Hematopoietic multipotent progenitor cell treated with erythropoietin and hydrocortisone succinate and interleukin-3 and kit ligand, for 15 days (in vitro differentiated cells): ENCODE measurements at places on chromosomes 12 and 14.

- DNase-seq, result no peak
These were observed 22.9 kb upstream of the TCL1B start for GRCh38 chr14:95663226-95663797.

- no peak for DNase-seq
These were observed 6.8 kb downstream of the CCDC198 start for GRCh38 chr14:57486767-57487379.

DNA sequence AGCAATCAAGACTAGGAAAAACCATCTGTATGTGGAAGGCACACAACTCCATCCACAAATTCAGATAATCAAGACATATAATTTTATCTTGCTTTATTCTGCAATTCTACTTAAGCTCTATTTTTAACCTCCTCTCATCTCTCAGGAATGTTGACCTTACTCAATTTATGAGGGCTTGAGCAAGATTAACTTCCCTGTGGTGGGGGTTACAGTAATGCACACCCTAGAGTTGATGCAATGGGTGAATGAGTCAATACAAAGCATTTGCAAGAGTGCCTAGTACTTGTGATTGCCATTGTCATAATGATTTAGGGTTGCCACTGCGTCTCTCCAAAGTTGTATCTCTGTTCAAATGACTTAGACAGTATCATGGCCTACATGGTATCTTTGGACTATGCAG is 1598.4 kb upstream of the TMEM132C start:
- DNase-seq, result no peak

DNA sequence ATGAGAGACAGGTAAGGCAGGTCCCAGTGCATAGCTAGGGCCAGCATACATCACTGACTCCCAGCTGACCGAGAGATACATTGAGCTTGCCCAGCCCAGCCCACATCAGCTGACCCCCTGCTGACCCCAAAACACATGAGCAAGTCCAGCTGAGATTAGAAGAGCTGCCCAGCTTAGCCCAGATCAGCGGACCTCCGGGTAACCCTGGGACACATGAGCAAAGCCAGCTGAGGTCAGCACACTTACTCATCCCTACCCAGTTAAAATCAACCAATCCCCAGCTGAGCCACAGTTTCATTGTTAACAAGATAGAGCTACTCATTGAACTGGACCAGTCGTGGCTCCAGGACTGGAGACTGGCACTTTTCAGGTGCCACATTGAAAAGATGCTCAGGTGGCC is 21.8 kb upstream of the FBXO34 start:
- no peak for DNase-seq

GRCh38 chr12:46473634-46474329 is 101.2 kb upstream of the SLC38A2 start:
- no peak for DNase-seq
